ENCODE measurements at places on chromosomes 2 and 18.
A peak's percentile ranks its signal among the peaks of the same experiment; 100 is the strongest.

DNA sequence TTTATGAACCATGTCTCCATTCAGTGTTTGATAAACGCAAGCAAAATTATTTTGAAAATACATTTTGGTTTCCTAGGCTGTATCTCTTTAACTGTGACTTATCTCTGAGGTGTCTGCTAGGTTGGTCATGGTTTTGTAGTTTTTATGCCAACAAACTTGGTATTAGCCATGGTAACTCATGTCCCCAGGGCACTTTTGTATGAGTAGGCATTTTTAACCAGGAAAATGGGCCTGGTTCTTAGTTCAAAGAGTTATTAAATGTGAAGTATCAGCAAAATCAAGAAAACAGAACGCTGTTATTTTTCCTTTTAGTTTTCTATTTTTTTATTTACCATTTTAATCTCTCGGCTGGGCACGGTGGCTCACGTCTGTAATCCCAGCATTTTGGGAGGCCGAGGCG is 179.3 kb upstream of the LHCGR start:
- no peak for DNase-seq

- no peak for DNase-seq
Measured at GRCh38 chr2:209236377-209236776, 187.5 kb upstream of the MAP2 start.

GRCh38 chr2:199100326-199101110 is 357.2 kb downstream of the SATB2 start:
- DNase-seq, result no peak

- DNase-seq, result no peak
Measured at GRCh38 chr2:237511433-237511832, 24.4 kb downstream of the MLPH start.

DNA sequence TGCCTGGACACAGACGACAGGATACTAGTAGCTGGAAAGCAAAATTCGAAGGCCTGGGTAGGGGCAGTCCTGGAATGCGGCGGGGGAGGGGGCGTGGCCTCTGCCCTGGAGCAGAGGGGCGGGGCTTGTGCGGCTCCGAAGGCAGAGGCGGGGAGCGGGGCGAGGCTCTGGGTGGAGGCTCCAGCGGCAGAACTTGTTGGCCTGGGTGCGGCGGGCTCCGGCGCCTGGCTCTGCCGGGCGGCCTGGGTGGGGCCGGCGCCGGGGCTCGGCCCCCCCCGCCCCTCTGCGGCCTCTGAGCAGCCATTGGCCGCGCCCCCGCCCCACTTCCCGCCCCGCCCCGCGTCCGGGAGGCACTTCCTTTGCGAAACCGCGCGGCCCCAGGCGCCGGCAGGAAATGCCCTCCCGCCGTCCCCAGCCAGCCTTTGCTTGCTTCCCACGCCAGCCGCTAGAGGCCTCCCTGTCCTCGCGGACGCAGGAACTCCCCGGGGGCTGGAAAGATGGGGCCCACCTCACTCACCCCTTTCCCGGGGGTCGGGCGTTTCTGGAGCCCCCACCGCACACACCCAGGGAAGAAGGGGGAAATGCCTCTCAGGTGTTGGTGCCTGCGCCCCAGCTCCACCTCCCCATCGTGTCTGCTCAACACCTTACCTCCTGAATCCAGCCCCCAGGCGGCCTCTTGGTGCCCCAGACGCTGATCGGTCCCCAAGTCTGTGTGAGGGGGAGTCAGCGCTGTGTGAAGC is 6.7 kb downstream of the CTDSP1 start:
- peak; percentile 97 for DNase-seq

All from DMS79 treated with DMSO at 0.1 percent for 48 hours (cell line).